GM13977 (cell line): ENCODE measurements at places on chromosomes 3 and 15.

GRCh38 chr3:127673191-127674100, 694 bp downstream of the ABTB1 start:
- peak; percentile 74 for DNase-seq

DNA sequence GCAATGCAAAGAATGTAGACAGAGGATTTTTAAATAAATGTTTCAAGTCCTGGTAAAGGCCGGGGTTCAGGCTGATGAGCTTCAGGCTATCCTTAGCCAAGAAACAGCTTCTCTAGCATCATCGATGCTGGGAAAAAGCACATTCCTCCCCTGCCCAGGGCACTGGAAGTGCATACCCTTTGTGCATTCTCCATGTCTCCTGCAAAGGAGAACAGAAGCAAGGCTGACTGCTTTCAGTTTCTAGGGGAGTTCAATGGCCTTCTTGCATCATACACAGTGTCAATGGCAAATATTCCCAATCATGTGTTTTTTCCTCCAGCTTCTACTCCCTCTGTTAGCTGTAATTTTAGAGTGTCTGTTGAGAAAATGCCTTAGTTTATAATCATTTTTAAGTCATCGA, 59.9 kb downstream of the GPR176 start:
- DNase-seq: no peak

DNA sequence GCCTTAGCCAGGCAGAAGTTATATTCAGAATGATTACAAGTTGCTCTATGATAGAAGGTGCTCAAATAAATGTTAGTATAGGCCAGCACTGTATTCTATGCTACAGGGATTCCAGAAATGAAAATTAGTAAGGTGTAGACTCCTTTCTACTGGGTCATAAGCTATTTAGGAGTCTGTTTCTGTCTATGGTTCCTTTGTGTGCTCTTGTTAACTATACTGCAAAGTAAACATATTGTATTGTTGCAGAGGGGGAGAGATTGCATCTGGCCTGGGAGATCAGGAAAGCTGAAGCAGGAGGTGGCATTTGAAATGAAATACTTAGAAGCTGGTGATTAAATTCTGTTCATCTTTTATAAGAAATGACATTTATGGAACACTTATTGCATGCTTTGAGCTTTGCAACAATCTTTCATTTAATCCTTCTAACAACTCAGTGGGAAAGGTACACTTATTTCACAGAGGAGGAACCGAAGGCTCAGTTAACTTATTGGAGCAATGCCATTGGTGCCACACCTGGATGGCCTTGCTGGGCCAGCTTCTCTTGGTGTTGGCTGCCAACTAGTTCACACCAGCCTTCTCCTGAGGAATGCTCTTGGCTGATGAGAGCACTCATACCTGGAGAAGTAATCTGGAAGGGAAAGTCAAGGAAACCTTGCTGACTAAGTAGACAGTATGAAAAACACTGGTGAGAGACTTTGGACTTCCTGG, 39.1 kb downstream of the ABHD5 start:
- no peak for DNase-seq

GRCh38 chr3:84978843-84979242, 20.1 kb downstream of the CADM2 start:
- DNase-seq: no peak

DNA sequence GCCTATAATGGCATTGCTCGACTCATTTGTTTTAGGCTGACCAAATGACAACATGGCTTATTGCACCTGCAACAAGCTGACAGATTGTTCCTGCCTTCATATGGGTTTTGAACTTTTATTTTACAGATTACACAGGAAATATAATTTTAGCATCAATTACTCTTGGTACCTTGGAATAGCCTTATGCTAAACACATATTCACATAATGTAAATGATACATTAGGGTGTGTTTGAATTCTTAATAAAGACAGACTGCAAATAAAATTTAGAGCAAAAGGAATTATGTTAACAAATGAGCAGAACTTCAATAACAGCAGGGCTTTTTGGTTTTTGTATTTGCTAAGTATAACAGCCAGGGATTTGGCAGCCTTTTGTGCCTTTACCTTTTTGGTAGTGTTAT, 51.9 kb upstream of the TMC3 start:
- DNase-seq: no peak

DNA sequence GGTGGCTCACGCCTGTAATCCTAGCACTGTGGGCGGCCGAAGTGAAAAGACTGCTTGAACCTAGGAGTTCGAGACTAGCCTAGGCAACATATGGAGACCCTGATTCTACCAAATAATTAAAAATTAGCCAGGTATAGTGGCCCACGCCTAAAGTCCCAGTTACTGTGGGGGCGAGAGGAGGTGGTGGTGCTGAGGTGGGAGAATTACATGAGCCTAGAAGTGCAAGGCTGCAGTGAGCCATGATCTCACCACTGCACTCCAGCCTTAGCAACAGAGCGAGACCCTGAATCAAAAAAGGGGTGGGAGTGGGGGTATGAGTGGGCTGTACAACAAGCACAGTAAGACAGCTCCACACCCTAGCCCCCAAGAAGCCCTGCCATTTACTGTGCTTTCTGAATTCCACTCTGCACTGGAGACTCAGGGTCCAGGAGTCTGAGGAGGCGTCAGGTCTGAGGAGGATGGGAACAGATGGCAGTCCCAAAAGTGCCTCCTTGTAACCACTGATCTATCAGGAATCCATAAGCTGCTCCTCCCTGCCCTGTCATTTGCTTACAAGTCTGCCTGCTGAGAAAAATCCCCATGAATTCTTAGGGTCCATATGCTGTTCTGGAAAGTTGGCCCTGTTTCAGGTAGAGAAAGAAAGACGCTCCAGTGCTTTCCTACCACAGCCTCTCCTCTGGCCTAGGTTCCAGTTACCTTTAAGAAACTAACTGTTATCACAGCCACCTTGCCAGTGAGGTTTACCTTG, 171.1 kb downstream of the MAGI1 start:
- DNase-seq: no peak

DNA sequence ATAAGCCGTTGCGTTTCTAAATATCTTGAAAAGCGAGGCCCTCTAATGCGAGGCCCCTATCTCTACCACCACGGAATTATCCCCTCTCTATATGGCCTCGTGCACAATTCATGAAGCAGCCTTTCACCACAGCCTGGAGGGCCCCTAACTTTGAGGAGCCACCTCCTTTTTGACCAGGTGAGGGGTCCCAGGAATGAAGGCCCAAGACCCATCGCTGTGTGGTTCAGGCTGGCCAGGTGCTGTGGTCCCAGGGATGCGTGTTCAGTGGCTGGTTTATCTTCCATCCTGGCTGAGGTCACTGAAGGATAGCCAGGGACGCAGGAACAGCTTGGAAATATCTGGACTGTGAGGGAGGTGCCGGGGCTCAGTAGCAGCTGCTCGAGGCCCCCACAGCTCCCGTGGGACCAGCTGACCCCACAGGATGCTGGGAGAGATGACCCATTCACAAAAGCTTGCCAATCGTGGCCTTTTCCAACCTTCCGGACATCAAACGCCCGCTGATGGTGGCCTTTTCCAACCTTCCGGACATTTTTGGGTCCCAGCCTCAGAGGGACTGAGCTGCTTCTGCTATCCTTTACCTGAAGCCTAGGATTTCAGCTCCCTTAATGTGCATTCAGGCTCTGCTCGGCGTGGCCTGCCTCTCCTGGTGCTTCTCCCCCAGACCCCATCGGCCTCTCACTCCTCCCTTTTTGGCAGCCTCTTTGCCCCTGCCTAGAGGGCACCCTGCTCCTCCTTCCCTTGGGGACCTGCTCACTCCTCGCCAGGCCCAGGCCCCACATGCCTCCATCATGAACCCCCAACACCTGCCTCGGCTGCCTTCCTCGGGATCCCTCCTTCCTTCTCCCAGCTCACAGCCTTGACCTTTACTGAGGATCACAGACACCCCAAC, 140.9 kb downstream of the CHSY1 start:
- no peak for DNase-seq

DNA sequence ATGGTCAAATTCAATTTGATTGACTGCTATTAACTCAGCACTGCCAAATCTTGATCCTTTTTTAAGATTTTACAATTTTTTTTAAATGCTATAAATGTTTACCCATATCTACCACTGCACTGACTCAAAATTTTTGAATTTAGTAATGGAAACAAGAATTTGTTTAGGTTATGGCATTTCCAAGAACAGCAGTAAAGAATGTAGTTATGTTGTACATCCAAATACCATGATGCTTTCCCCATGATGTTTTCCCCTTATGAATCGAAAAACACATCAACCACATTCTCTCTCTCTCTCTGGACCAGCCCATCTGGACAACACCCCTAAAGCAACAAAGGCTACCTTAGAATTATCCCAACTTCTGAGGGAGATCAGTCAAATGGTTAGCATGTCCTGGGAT, 14.2 kb downstream of the CHRM5 start:
- DNase-seq: no peak

- DNase-seq: peak; percentile 63
These were observed 251.9 kb downstream of the IGSF11 start for GRCh38 chr3:118782755-118783202.

GRCh38 chr3:139611528-139611927, 66.2 kb downstream of the NMNAT3 start:
- DNase-seq: no peak

DNA sequence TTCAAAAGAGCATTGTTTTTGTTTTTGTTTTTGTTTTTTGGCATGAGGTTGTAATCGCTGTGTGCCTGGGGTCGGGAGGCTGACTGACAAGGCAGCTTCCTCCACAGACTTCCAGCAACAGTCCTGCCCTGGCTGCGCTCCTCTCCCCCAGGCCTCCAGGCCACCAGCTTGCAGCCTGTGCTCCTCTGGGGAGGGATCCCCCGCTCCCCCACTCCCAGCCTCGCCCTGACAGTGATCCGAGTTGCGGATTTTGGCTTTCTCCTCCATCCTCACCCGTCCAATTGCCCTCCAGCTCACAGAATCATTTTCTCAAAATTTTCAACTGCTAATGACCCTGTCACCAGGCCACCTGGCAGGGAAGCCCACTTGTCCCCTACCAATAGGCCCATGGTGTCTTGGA, 36.5 kb upstream of the PCSK6 start:
- no peak for DNase-seq

DNA sequence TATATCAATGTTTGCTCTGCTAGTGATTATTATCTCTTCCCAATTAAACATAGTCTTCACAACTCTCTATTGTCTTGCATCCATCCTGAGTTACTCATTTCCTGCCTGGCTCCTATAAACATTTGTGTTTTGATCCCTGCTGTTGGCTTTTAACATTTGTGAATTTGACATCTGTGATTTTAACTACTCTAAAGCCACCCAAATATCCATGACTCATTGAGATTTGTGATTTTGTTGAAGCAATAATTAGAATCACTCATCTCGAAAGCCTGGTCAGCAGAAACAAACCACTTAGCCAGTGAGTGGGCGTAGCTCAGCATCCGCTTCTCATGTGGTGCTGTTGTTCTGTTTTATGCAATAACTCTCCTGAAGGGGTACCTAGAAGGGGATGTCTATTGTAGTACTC, 174.3 kb upstream of the ZBTB20 start:
- DNase-seq: peak; percentile 17

DNA sequence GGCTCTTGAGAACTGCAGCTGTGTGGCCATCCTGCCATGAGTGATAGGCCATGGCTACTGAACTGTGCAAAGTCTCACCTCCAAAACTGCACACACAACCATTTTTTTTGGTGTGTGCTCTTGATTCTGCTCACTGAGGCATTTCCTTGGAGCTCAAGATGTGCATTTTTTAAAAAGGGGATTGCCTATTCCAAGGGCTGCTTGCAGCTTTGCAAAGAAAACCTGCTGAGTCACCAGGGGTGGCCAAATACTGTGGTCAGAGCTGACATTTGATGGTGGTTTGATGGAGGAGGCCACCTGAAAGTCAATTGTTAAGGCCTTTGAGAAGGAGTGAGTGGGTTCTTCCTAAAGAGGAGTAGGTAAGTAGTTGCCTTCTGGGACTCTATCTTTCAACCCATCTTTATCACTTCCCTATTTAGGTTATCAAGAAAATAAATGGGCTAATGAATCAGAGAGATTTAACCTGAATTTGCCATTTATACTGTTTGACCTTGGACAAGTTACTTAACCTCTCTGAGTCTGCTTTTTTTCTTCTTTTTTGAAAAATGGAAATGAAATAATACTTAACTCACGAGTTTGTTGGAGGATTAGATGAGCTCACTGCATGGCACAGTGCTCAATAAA, 87.9 kb downstream of the CHST2 start:
- peak; percentile 58 for DNase-seq

DNA sequence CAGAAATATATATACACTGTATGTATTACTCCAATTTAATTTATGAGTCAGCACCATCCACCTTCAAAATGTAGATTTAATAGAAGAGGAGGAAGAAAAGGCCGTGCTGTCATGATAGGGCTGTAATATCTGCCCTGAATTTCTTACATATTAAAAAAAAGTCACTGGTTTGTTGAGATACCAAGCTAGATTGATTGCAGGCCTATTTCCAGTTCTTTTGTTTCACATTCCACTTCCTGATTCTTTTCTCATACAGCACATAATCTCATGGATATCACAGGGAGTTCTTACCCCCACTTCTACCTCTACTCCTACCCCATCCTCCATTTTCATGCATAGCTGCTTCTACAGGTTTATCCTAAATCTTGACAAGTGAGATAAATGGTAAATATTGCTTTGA, 290.3 kb downstream of the ZBTB20 start:
- no peak for DNase-seq

DNA sequence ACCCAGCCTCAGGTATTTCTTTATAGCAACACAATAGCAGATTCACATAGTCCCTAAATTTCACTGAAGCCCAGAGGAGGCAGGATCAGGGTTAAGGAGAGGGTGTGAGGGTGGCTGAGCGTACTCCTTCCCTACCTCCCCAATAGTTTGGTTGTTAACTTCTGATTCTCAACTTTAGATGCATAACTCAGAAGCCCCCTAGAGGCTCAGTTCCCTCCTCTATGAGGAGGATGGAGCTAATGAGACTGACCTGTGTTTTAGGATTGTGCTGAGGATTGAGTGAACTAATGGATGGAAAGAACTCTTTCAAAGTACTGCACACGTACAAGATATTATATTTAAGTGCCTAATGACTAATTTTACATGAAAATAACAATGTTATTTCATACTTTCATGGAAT, 249.3 kb upstream of the SOX14 start:
- DNase-seq: no peak

- DNase-seq: no peak
These were observed 17.1 kb downstream of the IQCB1 start for GRCh38 chr3:121817753-121818152.

DNA sequence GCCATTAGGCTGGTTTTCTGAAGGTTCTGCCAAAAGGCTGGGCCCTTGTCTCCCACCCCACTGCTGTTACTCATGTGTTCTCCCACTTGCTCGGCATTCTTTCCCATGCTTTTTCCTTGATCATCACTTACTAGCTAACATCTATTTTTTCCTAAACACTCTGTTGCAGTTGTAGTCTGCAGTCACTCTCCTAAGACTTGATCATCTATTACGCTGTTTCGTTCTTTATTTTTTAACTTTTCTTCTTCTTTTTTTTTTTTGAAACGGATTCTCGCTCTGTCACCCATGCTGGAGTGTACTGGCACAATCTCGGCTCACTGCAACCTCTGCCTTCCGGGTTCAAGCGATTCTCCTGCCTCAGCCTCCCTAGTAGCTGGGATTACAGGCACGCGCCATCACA, 176.3 kb downstream of the IGF1R start:
- DNase-seq: no peak

- DNase-seq: no peak
These were observed 115.7 kb upstream of the PRTG start for GRCh38 chr15:55858661-55859060.
